ENCODE measurements at places on chromosomes 7 and 10.

GRCh38 chr7:47501406-47501805, 80.5 kb downstream of the TNS3 start:
- DNase-seq = no peak

DNA sequence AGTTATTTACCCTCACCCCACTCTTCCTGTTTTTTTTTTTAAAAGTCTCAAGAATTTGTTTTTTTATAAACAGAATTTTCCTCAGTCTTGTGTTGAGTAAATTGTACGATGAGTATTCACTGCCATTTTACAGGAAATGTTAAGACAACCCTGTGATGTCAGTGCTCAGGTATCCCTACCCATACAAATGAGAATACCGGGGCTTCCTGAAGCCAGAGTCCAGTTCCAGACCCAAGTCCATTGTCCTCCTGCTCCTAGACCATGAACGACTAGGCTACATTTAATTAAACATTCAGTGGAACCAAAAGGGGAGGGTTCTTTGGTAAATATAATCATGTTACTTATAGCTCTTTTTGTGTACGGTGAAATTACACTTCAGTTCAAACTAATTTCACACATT, 79.2 kb downstream of the GNAI1 start:
- DNase-seq = no peak

GRCh38 chr10:121041499-121041898, 190.3 kb downstream of the WDR11 start:
- no peak for DNase-seq

GRCh38 chr7:54946764-54947163, 72.1 kb upstream of the EGFR start:
- no peak for DNase-seq

DNA sequence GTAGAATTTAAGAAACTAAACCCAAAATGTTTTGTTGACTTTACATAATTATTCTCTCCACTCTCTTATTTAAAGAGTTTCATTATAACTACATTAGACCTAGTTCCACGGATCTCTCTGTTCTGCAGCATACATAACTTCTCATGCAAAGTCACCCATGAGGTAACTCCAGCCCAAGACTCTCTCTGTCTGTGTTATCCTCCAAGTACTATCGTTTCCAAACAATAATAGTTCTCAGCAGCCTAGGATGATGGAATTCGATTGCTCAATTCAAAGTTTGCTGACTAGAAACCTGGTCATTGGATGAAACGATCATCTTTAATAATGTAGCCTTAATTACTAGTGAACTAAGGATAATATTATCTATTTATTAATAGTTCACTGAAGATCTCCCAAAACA, 203.1 kb upstream of the PTN start:
- no peak for DNase-seq

DNA sequence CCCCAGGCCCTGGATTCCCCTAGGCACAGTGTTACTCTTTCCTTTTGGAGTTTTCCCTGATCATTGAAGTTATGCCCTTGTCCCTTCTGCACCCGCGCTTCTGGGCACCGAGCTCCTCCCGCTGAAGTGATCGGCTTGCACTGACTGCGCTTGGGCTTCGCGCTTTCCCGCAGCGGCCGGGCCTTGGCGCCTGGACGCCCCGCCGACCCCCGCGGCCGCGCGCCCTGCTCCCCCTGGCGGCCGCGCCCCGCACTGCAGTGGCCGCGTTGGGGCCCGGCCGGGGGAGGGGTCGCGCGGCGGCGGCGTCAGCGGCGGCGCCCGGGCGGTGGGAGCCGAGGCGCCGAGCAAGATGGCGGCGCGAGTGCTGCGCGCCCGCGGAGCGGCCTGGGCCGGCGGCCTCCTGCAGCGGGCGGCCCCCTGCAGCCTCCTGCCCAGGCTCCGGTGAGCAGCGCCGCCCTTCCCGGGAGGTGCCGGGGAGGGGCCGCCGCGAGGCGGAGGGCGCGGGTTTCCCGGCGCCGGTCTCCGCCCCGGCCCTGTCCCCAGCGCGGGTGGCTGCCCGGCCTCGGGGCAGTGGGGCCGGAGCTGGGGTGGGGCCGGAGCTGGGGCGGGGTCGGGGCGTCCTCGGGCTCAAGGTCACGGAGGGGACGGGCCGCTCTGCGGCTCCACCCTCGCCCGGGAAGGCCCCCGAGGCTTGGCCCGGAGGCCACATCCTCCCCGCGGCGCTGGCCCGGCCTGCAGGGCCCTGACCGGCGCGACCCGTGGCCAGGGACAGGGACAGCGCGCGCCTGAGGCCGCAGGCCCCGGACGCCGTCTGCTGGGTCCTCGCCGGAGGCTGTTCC, at the start of gene NIPSNAP2:
Gene NIPSNAP2, plus strand, starts transcription at position 325 of the 839 bp plus-strand sequence. Its CDS starts 25 bp downstream, at position 350.
- peak; percentile 41 for DNase-seq

DNA sequence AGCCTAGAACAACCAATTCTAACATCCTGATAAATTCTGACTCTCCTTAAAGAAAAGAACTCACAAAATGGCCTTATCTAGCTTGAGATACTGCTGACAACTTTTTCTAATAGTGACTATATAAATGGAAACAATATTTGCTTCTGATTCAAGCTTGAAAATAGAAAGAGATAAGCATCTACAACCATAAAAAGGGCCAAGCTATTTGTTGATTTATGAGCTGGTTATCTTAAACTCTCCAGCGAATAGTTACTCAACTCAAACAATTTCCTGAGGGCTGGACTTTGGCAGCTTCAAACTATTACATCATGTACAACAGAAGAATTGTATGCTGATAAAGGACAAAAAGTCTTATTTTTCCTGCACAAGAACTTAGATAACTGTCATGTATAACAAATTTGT, 4.6 kb downstream of the USP54 start:
- no peak for DNase-seq

DNA sequence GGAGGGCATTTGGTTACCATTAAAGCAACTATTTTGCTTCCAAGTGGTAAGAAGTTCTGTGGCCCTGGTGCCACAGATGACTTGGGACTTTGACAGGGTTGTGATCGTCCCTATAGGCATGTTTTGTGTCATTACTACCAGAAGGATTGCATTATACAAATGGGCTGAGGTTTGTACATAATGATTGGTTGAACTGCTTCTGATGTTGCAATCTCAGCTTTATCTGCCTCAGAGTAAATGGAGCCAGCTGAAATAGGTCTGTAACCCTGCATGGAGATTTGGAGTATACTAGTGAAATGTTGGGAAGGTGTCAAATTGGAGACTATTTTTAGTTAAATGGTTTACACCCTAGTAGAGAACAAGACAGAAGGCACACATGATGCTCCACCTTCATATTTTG, 46.1 kb upstream of the SEPTIN7 start:
- DNase-seq = no peak

- no peak for DNase-seq
Observed at GRCh38 chr10:23694446-23694920, 255.6 kb downstream of the OTUD1 start.

DNA sequence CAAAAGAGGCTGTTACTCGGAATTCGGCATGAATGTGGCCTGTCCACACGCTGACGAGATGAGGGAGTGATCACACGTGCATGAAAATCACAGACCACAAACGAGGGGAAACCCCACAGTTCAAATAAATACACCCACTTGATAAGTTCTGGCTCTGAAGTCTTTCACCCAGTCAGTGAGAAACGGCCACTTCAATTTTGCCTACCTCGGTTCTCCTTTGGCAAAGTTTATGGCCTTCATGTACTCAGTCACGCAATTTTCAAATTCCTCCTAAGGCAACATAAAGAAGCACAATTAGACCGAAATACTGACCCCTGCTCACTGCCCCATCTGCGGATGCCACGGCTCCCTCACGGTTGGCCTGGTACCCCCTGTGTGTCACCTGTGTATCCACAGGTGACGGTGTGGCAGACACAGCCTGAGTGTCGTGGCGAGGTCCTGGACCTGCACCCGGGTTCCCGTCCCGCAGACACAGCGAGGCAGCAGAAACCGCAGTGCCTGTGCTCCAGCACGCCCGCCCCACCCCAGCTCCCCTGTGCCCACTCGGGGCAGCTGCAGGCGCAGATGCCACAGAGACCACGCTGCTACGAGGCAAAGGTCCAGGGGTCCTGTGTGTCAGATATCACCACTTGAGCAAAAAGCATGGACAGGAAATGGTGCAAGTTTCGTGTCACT, 1.4 kb downstream of the CFAP46 start:
- DNase-seq = no peak

- no peak for DNase-seq
Observed at GRCh38 chr7:22354462-22354861, 2.5 kb downstream of the RAPGEF5 start.

DNA sequence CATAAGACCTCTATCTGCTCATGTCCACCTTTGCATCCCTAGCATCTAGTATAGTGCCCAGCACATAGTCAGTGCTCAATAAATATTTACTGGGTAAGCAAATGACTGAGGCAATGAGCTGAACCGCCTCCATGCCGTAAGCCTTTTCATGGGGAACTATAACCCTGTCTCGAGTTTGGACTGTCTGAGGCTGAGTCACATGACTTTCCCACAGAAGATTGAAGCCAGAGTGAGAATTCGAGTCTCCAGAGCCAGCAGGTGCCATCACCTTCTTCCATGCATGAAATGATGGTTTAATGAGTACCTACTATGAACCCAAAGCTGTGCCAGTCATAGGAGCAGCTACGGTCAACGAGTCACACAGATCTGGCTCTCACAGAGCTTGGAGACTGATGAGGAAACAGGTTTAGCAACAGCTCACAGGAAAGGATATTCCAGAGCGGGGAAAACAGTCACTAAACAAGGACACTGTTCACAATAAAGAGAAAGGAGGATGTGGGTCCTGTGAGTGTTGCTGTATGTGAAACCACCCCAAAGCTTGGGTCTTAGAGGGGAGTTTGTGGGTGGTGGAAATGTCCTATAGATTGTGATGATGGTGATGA, 75.2 kb downstream of the TEX36 start:
- no peak for DNase-seq

- DNase-seq = no peak
Observed at GRCh38 chr7:132225216-132226030, 350.8 kb downstream of the PLXNA4 start.

- DNase-seq = no peak
Observed at GRCh38 chr7:41685684-41686083, 17.2 kb downstream of the INHBA start.

DNA sequence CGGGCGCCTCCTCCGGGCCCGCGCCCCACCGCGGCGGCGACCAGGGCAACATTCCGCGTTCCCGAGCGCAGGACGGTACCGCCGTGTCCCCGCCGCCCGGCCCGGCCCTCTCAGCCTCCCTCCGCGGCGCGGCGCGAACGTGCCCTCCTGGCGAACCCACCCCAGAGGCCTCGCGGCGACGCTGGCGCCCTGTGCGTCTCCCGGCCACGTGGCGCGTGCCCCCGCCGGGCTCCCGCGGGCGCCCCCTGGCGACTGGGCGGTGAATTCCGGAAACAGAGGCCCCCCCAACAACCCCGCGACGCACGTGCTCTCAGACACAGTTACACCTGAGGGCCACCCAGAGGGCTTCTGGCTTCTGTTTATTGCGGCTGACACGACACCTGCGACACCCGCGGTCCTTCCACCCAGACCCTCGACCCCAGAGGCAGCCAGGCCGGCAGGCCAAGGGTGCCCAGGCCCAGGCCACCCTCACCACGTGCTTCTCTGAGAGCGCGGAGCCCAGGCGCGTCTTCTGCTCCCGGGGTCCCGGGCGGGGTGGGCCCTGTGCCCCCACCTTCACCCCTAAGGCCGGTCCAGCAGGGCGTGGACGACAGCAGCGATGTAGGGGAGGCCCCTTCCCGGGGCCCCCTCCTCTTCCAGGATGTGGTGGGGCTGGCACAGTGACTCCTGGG, at the start of gene SAP25:
Gene SAP25, minus strand, starts transcription at position 210 of the 671 bp plus-strand sequence. Its CDS starts 158 bp downstream, at position 52.
- no peak for DNase-seq

Data from activated T-cell treated with anti-CD3 and anti-CD28 coated beads for 24 hours (primary cell).